ENCODE measurements at places on chromosomes 2 and 18.

DNA sequence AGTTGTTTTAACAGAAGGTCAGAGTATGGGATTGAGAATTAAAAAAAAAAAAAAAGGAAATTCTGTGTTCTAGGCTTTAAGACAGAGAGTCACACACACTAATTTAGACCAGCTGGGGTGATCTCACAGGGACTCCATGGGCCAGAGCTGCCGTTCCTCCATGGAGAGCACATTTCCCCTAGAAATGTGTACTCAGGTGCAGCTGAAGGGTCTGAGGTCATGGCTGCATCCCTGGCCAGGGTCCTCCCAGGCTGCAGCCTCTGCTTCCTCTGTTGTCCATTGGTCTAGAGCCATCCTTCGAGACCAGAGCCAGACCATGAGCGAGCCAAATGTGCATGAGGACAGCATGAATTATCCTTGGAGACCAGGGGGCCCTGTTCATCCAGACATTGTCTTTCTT is 190.1 kb upstream of the TNP1 start:
- no peak for DNase-seq

GRCh38 chr2:6866275-6866671 is 566 bp upstream of the CMPK2 start:
- DNase-seq: peak; percentile 18

- no peak for DNase-seq
These were observed 160 bp downstream of the SPTBN1 start for GRCh38 chr2:54456362-54456611.

DNA sequence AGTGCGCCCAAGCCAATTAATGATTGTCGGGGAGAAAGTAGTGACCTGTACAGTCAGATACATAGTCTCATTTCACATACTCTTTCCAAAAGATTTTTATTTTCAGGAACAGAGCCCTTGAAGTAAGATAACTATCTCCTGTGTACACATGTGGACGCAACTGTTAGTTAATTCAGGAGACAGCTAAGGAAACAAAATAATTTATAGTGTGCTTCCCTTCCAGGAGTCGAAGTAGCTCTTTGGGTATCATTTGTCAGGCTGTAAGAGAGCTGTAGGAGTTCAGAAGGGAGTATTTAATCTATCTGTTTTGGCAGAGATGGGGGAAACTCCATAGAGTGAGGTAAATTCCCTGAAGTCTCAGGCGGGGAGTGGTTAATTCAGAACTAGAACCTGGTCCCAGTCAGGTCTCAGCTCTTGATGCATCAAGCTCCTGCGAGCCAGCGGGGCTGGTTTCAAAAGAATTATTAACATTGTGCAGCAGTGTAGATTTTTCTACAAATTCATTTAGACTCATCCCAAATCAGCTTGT is 63.0 kb downstream of the MAPK4 start:
- DNase-seq: no peak

GRCh38 chr2:149456285-149456684 is 125.9 kb downstream of the LYPD6 start:
- no peak for DNase-seq

DNA sequence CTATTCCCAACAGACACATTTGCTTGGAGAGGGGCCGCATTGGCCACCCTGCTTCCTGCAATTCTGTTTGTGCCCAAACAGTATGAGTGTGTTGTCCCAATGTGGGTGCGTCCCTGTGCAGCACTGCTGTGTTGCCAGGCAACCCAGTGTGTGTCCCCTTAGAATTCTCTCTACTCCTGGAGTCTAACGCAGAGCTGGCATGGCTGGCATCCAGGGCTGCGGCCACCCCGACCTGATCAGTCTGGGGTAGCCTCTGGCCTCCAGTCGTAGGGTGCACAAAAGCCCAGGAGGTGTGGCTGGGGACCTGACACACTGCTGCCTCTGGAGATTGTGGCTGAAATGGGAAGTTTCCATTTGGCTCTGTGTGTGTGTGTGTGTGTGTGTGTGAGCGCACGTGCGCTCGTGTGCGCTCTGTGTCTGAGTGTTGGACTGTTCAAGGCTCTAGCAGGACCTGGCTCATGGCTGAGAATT is 48.0 kb downstream of the TEX44 start:
- no peak for DNase-seq

GRCh38 chr2:3290655-3291054 is 87.0 kb downstream of the EIPR1 start:
- no peak for DNase-seq

DNA sequence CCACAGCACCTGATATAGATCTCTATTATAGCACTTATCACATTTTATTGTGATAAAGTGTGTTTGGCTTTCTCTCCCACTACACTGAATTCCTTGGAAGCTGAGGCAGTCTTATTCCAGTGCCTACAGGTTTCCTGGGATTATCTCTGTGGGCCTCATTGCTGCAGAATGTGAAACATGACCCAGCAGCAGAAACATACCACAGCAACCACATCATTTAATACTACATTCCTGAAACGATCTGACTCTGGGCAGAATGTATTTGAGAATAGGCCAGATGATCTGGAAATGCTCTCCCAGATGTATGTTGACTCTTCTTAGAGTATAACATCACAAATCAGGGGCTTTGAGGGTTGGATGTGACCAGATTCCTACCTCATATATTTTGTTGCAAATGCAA is 323.5 kb upstream of the TANK start:
- no peak for DNase-seq

Data from GM18507 (cell line).